ENCODE measurements at places on chromosomes 7 and 10.

DNA sequence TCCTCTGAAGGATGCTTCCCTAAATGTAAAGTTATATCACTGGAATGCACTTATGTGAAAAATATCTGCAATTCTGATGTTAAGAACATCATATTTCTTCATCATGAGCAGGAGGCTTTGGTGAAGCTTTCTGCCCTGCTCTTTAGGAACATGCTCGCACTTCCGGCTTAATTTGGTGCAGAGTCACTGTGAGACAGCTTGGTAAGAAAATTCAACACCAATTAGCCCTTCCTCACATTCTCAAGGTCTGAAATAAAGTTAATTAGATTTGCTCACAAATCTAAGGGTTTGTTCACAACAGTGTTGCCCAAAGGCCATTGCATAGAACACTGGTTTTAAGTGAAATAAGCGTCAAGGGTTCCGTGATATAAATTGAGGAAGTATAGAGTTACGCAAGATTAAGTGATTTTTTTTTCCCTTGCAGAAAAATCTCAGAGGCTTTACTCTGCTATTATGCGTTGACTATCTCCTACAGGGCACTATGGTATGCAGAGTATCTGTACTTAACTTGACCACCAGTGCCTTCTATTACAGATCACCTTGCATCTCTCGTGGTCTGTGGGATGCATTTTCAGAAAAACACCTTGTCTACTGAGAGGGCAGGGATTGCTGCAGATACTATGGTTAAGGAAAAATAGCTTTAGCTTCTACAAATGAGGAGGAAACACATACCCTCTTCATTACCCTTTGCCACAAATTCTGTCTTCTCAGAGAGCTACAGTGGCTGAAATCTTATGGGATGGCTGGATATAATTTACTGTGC, 953.9 kb downstream of the TYW1 start:
- DNase-seq: no peak

DNA sequence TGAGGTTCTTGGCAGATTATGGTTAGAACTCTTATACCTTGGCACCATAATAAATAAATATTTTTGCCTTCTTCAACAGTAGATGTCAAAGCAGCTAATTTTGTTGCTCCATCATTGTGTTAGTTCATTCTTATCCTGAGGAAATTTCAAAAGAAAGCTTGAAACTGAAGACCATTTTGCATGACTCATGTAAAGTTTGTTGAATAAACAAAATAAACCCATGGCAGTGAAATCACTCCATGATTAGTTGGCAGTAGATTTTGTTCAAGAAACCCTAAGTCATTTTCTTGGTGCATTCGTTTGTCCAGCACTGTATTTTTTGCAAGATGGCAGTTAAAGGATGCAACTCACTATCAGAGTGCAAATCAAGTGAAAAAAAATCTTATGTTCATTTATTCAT, 91.6 kb downstream of the HECW1 start:
- no peak for DNase-seq

DNA sequence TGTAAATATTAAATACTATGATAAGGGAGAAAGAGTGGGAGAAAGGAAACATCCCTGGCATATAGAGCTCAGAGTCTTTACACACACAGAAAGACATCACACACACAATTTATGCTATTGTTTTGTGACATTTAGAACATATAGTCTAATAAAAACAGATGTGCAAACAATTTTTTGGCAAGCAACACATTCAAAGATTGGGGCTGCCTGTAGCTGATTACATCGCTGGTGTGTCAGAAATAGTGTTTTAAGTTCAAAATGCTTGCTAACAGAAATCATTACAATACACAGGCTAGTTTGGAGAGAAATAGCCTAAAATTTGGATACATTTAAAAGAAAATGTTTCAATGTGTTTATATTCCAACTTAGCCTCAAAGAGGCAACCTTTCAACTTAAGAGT, 256.7 kb upstream of the NPVF start:
- DNase-seq: no peak

GRCh38 chr10:122191936-122192541, 79.1 kb upstream of the BTBD16 start:
- no peak for DNase-seq

Measured in H1 (cell line).